ENCODE measurements at places on chromosomes 1 and 21.

DNA sequence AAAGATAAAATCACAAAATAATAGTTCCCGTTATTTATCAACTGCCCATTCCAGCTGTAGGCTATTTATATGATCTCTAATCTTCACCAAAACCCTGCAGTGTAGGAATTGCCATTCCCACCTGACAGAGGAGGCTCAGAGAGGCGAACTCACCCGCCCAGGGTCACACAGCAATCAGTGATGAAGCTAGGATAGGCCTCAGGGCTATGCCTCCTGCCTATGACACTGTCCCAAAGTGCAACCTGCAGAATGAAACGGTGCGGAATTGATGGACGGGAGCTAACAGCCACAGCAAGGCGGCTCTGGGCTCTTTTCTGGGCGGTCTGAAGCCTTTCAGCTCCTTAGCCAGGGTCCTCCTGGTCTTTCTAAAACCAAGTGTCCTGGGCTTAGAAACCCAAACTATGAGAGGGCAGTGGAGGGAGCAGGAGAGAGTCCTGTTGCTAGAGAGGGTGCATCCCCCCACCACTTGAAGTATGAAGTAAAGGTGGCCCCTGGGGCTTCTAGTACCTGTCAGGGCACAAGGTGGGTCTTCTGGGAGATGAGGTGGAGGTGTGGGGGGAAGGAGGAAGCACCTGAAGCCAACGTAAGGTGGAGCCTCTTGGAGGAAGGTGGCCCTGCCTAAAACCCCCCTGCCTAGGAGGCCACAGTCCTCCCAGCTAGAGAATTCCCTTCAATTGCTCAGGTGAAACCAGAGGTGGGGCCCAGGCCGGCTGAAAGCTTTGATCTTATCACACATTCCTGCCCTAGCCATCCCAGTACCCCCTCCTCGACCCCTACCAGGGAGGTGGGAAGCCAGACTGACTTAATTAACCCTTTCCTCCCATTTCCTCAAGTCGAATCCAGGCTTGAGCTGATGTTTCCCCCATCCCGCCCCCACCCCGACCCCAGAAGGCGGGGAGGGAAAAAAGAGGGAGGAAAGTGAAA is 14.8 kb downstream of the HSPG2 start:
- no peak for DNase-seq

DNA sequence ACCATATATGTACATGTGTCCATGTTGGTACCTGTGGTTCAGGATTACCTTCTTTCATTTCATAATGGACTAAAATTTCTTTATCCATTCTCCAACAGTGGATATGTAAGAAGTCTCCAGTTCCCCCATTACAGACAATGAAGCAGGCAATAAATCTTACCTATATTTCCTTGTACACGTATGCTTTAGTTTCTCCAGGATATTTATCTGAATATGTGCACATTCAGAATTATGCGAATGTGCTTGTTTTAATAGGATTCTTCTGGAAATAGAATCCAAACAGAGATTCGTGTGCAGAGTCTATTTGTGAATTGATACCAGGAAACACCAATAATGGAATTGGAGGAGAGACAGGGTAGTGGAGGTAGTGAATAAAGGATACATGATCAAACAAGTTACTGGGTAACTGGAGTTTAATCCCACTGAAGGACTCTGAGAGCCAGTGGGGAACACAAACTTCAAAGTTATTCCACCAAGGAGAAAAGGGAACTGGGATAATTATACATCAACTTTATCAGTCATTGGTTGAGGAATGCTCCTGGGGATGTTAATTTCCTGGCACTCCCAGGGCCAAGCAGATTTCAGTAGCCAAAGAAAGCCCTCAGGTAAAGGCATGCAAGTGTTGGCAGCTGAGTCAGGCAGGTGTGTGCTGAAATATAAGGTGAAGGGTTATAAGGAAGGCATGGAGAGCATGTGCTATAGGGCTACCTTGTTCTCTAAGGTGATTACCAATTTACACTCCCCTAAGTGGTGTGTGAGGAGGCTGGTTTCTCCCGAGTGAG is 374.9 kb upstream of the PBX1 start:
- DNase-seq, result no peak

DNA sequence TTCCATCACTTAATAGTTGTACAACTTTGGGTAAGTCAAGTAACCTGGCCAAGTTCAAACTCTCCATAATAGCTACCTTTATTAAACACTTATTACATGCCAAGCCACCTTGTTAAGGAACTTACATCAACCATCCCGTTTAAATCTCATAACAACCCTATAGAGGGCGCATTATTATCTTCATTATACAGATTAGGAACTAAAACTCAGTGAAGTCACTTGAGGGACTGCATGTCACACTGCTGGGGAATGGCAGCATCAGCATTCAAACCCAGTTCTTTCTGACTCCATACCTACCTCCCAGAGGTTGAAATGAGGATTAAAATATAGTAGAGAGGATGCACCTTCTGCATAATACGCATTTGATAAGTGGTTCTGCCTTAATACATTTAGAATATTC is 47.1 kb upstream of the PLA2G2C start:
- DNase-seq, result peak; percentile 79

DNA sequence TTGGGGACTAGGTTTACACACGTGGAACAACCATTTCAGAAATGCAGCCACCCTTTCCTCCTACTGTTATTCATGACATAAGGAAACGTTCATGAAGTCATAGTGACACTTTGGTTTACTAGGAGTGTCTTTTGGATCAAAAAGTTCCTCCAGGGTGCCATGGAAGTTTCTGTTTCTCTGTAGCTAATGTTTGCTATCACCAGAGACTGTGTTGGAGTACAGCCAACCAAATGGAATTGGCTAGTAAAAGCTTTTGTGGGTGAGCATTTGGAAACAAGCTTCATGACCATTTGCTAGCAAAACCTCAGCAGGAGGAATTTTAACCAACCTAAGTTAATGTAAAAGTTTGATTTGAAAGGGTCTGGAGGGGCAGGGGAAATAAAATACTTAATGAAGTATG is 43.9 kb upstream of the ADGRL2 start:
- DNase-seq, result no peak

- DNase-seq, result no peak
Observed at GRCh38 chr1:12001249-12001917, 17.9 kb upstream of the MIIP start.

- no peak for DNase-seq
Observed at GRCh38 chr1:211726467-211726995, 51.1 kb upstream of the NEK2 start.

GRCh38 chr1:111628153-111628552 is 8.6 kb downstream of the RAP1A start:
- DNase-seq, result no peak

GRCh38 chr21:16866851-16867250 is 646.0 kb upstream of the CXADR start:
- DNase-seq, result no peak

GRCh38 chr1:33167650-33168447 is 14.0 kb downstream of the TRIM62 start:
- DNase-seq, result no peak

DNA sequence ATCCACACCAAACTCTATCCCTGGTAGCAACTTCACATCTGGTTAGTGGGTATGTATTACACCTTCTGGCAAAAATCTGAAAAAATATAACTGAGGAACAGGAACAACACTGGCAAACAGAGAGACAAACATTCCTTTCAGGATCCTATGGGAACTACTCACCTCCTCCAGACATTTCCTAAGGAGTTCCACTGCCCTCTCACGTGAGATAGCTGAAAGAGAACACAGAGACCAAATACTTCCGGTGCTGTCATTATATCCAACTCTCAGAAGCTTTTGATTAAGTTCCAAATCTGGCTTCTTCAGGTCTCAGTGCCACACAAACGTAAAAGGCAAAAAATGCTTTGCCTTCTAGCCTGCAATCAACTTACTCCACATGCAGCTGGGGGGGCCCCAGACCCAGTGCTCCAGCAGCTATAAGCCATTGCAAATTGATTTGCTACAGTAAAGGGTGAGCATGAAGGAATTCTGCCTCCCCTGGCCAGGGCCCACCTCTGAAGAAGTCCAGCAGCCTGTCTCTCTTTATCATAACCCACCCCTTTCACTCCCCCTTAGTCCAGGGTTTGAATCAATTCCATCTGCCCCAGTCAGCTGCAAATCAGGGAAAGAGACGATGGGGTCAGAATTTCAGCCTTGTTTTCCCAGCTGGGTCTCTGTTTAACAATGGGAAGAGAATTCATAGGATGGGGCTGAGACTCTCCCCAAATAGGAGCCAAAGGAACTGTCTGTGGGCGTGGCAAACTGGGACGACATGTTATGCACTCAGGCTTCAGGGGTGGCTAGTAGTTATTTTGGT is 32.2 kb downstream of the TFAP2E start:
- DNase-seq, result no peak

- DNase-seq, result no peak
Observed at GRCh38 chr21:42306366-42307035, 8.7 kb downstream of the TFF3 start.

DNA sequence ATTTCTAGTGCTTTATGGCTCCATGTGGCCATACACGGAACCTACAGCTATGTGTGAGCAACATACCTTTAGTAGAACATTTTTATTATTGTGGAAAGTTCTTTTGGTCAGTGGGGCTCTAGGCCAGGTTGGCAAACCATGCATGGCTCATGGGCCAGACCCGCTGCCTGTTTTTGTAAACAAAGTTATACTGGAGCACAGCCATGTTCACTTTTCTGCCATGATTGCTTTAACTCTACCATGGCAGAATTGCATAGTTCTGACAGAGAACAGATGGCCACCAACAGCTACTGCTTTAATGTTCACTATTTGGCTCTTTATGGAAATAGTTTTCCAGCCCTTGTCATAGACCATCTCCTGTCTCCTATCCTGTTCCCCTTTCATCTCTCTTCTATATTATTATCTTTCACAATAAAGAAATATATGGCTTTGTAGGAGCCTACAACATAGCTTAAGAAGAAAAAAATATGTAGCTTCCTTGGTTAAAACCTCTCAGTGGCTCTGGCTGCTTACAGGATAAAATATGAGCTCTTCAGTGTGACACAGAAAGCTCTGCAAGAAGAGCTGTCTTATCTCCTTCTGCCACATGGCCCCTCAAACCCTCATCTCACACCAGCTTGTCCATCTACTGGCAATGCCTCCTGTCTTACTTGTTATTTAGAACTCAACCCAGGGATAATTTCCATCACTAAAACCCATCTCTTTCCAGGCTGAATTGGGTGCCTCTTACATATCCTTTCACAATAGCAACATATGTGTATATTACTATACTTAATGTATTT is 54.6 kb upstream of the RWDD3 start:
- peak; percentile 74 for DNase-seq

GRCh38 chr1:157363660-157364140 is 188.6 kb downstream of the FCRL5 start:
- DNase-seq, result no peak

- no peak for DNase-seq
Observed at GRCh38 chr1:25685211-25685750, 68.7 kb downstream of the MAN1C1 start.

DNA sequence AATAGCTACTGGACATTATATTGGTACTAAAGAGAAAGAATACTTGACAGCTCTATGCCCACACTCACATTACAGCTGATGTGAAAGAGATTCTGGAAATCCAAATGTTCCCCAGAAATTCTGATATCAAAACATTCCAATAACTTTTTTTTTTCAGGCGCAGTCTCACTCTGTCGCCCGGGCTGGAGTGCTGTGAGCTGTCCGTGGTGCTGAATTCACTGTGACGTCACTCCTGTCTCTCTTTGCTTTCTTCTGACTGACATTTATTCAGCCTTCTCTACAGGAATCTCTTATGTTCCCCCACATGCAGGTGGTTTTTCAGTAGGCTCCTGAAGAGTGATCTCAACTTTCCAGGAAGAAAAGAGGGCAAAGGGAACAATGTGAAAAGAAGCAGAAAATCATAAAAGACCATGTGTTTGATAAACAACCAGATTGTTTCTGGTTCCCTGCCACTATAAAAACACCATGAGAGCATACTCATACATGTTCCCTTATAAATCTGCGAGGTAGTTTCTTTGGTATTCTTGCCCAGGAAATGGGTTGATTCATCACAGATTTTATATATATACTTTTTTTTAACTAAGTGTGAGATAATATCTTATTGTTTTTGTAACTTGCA is 6.2 kb downstream of the S100A7A start:
- no peak for DNase-seq

DNA sequence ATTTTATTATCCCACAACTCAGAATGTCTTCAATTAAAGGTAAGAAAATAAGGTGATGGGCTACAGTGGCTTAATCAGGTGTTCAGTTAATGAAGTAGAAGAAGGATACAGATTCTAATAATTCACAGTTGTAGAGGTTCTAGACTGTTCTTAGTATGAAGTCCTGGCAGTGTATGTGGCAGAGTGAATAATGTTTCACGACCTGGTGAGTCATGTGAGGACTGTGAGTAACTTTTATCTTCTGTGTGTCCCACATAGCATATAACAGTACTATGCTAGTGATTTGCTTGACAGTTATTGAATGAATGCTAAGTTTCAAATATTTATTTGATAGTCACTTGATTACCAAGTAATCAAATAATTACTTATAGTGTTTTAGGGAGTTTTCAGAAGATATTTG is 20.0 kb downstream of the SLC16A4 start:
- no peak for DNase-seq

DNA sequence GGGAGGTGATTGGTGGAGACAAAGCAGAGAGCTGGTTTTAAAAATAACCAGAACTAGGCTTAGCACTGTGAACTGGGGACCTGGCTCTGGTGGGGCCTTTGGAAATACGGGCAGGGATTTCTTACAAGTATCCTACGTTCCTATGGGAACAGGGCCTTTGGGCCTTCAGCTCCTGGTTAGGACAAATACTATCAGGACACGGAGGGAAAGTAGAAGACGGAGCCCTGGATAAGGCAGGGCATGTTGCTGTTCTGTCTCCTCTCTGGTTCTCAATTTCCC is 5.3 kb upstream of the MYOG start:
- DNase-seq, result no peak

GRCh38 chr1:54168206-54168965 is 15.6 kb upstream of the CDCP2 start:
- DNase-seq, result no peak

DNA sequence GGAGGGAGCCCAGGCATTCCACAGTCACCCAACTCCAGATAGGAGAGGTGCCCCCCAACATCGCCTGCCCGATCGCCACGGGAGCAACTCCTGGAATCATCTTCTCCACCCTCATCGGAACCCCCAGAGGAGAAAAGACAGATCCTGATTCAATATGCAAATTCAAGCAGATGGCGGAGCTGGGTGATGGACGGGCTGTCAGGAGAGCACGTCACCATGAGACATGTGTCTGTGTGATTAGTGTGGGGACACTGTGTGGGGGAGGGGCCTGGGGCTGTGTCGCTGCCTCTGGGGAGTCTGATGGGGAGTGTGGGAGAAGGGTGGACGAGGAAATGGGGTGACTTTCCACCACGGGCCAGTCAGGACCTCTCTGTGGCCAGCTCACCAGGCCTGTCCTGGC is 90.2 kb upstream of the CSF3R start:
- no peak for DNase-seq

- no peak for DNase-seq
Observed at GRCh38 chr1:38953433-38953860, 11.8 kb upstream of the RHBDL2 start.

GRCh38 chr1:161421456-161421855 is 53.8 kb upstream of the CFAP126 start:
- DNase-seq, result no peak

DNA sequence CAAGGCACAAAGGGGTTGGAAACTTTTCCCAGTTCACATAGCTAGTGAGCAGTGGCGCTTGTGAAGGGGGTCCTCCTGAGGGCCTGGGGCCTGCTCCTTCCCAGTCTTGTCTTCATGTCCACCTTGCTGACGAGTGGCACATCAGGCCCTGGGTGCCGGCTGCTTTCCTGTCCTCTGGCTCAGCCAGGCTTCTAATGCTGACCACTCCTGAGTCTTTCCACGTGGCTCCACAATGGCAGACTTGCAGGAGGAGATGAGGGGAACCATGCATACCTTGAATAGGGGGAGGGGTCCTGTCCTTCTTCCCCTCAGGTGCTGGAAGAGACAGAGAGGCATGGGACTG is 38.7 kb downstream of the MAPKAPK2 start:
- no peak for DNase-seq

All from NCI-H1694 treated with DMSO at 0.1 percent for 48 hours (cell line).